Kidney (tissue), 22 donors: ENCODE measurements at places on chromosomes 2 and 18. TPM values are rescaled to one million over a fixed set of nuclear protein-coding genes. Genes with fewer than 3 reads are reported as not detected.

- no peak overlapping the region for H3K27ac ChIP-seq
- no peak overlapping the region for H3K4me3 ChIP-seq
- H3K4me1 ChIP-seq: no peaks in the 10 kb centered on the region
Measured at GRCh38 chr18:8942909-8943545, 159.5 kb upstream of the NDUFV2 start.

GRCh38 chr18:37584952-37585695 is 19.5 kb upstream of the CELF4 start:
- no peak for DNase-seq
- H3K36me3 ChIP-seq: no peaks in the 10 kb centered on the region
- no peaks in the 10 kb centered on the region for H3K27me3 ChIP-seq

GRCh38 chr2:213104903-213105202 is 46.6 kb downstream of the IKZF2 start:
- no peak overlapping the region for H3K4me3 ChIP-seq
- no peak for DNase-seq
- no peaks in the 10 kb centered on the region for H3K36me3 ChIP-seq
- H3K27ac ChIP-seq: no peak overlapping the region
- H3K27me3 ChIP-seq: no peaks in the 10 kb centered on the region

KCNK3 gene
- total RNA-seq: 8.1 TPM

DNA sequence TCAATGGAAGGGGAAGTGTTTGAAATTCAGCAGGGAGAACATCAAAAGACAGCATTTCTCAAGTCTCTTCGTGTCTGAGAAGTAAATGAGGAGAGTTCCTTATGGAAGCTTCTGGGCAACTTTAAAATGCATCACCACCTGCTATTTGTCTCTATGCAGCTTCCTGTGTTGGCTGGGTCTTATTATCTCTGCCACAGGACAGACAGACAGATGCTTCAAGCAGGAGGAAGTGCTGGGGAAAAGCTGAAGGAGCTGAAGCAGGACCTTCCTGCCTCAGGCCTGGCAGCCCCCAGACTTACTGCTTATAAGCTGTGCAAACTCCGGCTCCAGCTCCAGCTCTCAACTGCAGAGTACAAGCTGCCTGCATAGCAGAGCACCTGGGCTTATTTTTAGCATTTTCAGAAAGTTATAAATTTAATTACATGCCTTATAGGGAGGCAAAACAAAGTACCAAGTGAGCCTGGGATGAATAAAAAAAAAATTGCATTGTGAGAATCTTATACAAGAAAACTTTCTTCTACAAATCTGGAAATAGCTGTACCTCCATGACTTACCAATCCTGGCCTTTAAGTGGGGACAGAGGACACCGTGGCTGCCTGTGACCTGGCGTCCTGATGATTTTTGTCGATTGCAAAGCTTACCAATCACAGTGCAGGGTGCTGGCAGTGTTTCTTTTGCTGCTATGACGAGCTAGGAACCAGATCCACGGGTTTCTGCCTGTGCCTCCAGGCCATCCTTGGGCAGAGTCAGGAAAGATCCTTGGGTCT is 206.3 kb downstream of the SEPTIN10 start:
- H3K4me3 ChIP-seq: no peak overlapping the region
- no peak for DNase-seq
- no peaks in the 10 kb centered on the region for H3K4me1 ChIP-seq
- no peak overlapping the region for H3K27ac ChIP-seq
- no peaks in the 10 kb centered on the region for H3K27me3 ChIP-seq
- no peaks in the 10 kb centered on the region for H3K36me3 ChIP-seq

CHRNG gene
- not detected for total RNA-seq

GRCh38 chr2:214569419-214570035 is 158.7 kb downstream of the VWC2L start:
- H3K27me3 ChIP-seq: no peaks in the 10 kb centered on the region
- H3K4me1 ChIP-seq: no peaks in the 10 kb centered on the region
- H3K4me3 ChIP-seq: no peak overlapping the region
- no peak overlapping the region for H3K27ac ChIP-seq
- DNase-seq: peak; percentile 38

- no peaks in the 10 kb centered on the region for H3K27me3 ChIP-seq
- DNase-seq: no peak
- H3K4me3 ChIP-seq: no peak overlapping the region
Measured at GRCh38 chr18:31946305-31947046, 3.5 kb upstream of the TRAPPC8 start.

GNAL gene
- total RNA-seq: 9.7 TPM
